ENCODE measurements at places on chromosomes 5 and 9.

GRCh38 chr5:32435383-32435782 lies 9.2 kb downstream of the ZFR start:
- no peak for DNase-seq

- no peak for DNase-seq
Measured at GRCh38 chr9:130058154-130058553, 4.4 kb downstream of the GPR107 start.

- no peak for DNase-seq
Measured at GRCh38 chr5:180823940-180824629, 21.5 kb upstream of the MGAT1 start.

DNA sequence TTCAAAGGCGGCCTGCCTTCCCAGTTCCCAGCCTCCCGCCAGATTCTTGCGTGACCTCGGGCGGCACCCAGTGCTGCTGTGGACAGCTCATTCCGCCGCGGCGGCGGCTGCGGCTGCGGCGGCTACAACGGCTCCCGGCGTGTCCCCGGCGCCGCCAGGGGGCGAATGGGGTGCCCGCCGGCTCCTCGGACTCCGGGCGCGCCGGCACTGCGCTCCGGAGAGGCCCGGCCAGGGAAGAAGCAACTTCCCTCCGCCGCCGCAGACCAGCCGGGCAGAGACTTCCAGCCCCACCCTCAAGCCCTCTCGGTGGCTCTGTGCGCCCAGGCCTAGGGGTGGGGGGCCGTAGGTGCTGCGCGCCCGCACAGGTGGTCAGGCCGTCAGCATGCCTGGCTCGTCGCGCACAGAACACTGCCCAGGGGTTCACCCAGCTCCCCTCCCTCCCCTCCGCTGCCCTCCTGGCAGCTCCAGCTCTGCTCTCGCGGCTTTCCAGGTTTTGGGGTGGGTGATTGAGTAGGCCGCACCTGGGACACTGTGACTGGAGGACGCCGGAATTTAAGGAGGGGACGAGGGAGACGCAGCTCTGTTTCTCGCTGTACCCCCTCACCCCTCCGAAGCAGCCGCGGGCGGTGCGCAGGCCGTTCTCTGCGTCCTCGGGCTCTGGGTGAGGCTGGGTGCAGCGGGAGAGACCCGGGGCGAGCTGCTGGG lies 20.2 kb downstream of the IGIP start:
- DNase-seq = peak; percentile 9

DNA sequence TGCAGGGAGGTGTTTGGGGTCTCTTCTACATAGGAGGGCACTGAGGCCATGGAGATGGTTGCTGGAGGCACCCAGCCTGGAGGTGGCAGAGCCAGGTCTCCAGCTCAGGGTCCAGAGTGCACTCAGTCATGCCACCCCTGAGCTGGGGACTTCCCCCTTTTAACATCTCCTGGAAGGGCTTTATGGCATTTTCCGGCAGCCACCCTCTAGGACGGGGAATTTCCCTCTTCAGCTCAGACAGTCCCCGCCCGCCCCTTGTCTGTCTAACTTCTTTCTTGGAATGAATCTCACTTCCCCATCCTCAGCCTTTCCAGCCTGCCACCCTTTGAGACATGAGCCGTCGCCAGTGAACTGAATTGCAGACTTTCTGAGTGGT lies 49.9 kb downstream of the COL15A1 start:
- DNase-seq = no peak

- DNase-seq = no peak
Measured at GRCh38 chr9:71446473-71447411, 321.6 kb downstream of the CEMIP2 start.
